Left ventricle myocardium superior (tissue), 1 donor: ENCODE measurements at places on chromosomes 12 and 14.

GRCh38 chr12:46300910-46301309 lies 32.1 kb upstream of the SLC38A1 start:
- peak; percentile 37 for DNase-seq

GRCh38 chr12:66244446-66244845 lies 55.4 kb downstream of the IRAK3 start:
- no peak for DNase-seq

DNA sequence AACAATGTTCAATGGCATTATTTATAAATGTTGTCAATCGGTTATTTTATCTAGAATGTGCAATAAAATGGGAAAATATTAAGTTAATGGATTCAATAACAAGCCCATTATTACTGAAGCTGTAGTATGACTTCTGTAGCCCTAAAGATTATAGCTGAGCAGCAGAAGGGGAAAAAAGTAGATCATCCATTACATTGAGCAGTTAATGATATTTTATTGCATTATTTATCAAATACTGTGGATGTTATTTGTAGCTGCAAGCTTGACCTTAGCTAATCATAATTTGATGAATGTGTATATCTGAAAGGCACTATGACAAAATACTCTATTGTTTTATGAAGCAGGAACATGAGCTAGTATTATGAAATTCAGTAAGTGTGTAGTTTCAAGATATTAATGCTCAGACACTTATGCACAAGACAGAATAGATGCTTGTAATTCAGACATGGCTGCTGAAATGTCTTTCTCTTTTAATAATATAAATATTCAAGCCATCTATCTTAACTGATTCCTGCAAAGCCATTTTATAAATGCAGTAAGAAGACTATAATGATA lies 131.5 kb upstream of the MGAT4C start:
- DNase-seq = no peak

GRCh38 chr12:54207539-54208294 lies 18.9 kb upstream of the SMUG1 start:
- peak; percentile 77 for DNase-seq

- DNase-seq = no peak
Measured at GRCh38 chr12:14994610-14995009, 21.8 kb downstream of the PDE6H start.

DNA sequence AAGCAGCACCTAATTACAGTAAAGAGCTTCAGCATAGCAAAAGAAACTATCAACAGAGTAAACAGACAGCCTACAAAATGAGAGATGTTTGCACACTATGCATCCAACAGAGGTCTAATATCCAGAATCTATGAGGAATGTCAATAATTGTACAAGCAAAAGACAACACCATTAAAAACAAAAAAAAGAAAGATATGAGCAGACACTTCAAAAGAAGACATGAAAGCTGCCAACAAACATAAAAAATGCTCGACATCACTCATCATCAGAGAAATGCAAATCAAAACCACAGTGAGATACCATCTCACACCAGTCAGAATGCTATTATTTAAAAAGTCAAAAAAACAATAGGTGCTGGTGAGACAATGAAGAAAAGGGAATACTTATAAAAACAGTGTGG lies 273.1 kb downstream of the TMTC2 start:
- DNase-seq = no peak

DNA sequence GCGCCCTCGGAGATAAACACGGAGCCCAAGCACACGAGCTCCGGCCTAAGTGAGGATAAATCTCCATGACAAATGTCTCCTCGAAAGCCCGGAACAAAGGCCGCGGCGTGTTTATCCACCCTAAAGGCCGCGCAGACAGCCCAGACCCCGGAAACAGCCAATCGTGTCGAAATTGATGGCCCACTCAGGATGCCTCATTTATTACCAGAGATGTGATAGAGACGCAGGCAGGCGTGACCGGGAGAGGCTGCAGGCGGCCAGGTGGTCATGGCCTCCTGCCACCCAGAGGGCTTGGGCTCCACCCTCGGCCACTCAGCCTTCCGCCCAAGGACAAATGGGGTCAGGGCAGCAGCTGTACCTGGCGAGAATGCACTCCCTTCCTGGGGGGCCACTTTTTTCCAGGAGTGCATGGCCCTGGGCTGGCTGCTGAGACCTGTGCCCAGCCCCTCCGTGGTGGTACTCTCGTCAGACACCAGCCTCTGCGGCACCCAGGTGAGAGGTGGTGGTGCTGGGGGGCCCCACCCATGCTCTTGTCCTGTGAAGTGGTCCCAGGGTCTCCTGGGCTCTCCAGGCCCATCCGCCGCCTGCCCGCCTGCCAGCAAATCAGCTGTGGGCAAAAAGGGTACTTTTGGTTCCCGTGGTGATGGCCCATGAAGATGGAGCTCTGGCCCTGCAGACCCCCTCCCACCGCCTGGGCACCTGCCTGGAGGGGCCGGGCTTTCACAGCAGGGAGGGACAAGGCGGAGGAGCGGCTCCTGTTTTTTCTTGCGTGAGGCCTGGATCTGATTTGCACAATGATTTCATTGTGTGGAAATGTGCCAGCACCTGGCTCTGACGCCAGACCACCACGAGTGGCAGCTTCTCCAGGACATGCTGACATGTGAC lies 211.5 kb upstream of the C14orf180 start:
- DNase-seq = peak; percentile 20

DNA sequence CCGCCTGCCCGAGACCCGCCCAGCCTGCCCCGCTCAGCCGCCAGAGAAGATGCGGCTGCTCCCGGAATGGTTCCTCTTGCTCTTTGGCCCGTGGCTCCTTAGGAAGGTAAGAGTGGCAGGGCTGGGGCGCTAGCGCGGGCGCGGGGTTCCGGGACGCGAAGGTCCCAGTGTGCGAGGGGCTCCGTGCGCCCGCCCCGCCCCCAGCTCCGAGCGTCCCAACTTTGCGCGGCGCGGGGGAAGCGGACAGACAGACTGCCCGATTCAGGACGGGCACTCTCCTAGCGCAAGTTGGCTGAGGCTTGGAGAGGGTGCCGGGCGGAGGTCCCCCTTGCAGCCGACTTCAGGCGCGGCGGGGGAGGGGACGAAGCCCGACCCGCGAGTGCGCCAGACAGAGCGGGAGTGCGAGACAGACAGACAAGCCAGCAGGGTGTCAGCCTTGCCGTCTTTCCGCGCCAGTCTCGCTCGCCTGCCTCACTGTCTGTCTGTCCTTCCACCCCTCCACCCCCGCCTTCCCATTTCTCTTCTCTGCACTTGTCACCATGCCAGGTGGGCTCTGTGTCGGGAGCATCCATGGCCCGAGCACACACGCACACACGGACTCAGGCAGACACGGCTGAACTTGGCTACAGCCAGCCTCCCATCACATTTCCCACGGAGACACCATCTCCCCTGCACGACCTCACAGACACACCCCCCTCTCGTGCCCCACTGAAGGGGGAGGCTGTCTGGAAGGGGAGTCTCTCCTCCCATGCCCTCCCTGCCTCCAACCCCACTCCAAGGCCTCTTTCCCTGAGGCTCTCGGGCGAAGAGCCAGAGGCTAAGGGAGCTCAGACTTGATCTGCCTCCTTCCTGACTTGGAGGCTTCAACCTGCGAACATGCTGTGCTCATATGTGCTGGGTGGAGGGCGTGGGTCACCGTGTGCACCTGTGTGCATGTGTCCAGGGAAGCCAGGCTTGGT lies 606 bp downstream of the NXPH4 start:
- no peak for DNase-seq

- DNase-seq = no peak
Measured at GRCh38 chr14:87998482-87998881, 5.5 kb upstream of the GALC start.

DNA sequence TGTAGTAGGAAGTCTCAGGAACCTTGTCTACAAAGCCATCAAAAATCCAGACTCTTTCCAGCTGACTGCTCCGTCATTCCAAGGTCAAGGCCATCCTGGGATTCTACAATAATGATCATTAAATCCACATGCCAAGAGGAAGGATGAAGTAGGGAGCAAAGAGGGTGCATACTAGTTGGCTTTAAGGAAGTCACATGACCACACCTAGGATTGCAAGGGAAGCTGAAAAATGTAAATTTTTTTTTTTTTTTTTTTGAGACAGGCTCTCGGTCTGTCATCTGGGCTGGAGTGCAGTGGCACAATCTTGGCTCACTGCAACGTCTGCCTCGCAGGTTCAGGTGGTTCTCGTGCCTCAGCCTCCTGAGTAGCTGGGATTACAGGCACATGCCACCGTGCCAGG lies 7.3 kb upstream of the MRPL42 start:
- DNase-seq = no peak

DNA sequence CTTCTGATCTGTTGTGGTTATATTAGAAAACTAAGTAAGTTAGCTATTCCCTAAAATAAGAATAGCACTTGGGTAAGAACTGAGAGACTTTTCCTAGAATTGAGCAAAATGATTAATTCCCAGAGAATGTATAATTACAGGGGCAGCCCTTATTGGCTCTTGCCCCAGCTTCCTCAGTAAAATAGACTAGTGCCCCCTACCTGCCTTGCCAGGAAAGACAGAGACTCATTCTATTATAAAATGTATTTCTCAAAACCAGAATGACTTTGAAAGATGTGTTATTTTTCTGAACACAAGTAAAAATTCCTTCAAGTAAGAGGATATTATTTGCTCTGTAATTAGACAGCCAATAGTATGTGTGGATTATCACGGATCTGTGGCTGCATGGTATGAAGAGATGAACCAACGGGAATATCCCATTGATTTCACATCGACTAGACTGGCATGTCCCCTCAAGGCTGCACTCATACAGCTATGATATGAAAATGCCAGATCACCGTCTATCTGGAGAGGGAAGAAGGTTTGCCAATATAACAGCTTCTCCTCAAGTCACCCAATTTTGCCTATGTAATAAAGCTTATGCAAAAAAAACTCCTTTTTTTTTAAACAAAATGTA lies 7.4 kb upstream of the GLRX5 start:
- DNase-seq = no peak

- no peak for DNase-seq
Measured at GRCh38 chr12:5461966-5462365, 30.1 kb downstream of the NTF3 start.
